GM04504 (cell line): ENCODE measurements at places on chromosomes 2 and 18.

DNA sequence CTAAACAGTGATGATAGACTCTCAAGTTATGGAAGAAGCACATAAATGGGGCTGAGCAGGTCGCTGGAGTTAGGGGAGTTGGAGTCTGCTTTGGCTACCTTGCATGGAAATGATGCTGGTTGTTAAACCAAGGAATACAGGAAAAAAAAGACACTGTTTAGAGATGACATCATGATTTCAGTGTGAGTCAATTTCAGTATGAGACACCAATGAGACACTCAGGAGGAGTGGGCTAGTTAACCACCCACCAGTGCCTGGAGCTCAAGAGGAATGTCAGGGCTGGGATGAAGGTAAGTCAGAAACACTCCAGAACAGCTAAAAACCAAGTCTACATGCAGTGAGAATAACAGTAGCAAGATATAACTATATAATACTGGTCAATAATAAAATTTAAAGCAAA, 303.6 kb downstream of the SOX11 start:
- no peak for DNase-seq

GRCh38 chr2:101151859-101152271, 683 bp upstream of the TBC1D8 start:
- no peak for DNase-seq

DNA sequence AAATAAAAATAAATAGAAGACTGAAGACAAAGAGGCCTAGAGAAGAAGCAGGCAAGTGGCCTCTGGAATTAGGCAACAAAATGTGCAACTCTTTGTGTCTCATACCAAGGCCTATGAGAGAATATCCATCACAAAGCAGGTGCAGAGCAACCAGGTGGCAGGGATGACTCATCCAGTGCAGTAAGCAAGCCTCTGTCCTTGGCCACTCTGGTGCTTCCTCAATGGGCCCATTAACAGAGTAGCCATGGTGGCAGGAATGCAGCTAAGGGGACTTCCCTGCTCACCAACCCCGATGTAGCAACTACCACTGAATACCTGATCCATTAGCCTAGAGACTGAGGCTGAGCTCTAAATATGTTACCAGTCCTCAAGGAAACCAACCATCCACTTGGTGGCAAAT, 11.0 kb upstream of the EPG5 start:
- no peak for DNase-seq

- DNase-seq: no peak
Measured at GRCh38 chr2:109407276-109408042, 206.3 kb downstream of the SEPTIN10 start.

DNA sequence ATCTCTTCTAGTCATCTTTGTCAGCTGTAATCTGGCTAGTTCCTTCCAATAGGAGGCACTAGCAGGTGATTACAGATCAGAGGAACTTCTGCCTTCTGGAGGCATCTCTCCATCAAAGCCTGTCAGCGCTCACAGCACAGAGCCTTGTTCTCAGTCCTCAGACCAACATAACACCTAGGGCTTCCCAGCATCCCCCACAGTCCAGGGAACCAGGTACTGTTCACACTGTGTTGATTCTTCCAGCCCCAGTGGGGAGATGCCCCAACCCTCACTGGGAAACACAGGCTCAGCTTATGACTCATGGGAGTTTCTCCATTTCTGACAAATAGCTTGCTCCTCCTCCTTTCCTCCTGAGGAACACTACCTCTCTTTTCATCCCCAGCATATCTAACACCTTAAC, 601.7 kb downstream of the CBLN2 start:
- DNase-seq: no peak

GRCh38 chr2:106890606-106891005, 4.6 kb upstream of the ST6GAL2 start:
- DNase-seq: no peak

DNA sequence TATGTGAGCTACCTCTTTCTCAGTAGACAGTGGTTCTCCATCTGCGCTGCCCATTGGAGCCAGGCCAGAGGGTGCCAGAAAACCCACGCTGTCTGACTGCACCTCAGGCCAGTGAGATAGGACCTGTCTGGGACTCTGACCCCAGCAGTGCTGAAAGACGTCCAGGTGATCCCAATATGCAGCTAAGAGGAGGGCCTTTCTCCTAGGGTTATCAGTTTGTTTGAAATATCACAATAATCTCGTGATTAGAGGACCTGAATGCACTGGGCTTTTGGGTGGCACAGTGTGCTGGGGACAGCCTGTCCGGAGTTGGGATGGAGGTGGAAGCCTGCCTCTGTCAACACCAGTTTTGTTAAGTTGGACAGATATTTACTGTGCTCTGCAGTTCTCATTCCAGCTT, 216.3 kb downstream of the LDLRAD4 start:
- no peak for DNase-seq

DNA sequence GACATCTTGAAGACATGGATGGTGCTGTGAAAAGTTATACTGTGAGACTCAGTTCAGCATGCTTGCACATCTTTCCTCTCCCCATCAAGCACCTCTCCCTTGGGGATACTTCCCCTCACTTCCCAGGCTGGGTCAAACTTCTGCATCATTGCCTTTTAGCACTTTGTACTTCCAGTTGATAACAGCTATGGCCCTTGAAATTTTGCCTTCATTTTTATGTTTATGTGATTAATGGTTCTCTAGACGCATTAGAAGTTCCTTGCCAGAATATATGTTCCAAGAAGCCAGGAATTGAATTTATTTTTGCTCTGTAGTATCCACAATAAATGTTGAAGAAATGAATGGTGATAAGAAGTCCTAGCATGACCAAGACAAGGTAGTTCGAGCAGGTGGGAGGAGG, 120.9 kb upstream of the ST6GAL2 start:
- DNase-seq: no peak

DNA sequence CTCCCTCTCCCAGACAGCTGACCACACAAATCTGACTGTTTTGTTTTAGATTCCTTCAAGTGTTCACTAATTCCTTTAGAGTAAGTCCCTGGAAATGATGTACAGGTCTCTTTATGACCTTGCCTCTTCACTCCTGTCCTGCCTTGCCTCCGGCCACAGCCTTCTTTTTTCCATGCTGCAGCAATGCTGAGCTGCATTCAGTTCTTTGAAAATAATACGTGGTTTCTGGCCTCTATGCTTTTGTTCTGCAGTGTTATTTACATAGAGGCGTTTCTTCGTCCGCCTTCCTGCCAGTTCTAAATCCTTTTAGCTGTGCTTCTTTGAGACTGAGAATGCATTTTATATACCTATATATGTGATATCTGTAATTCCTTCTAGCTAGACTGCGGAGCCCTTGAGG, 87.2 kb downstream of the PPP1R1C start:
- no peak for DNase-seq

- DNase-seq: no peak
Measured at GRCh38 chr2:190666895-190667294, 18.0 kb downstream of the NAB1 start.

GRCh38 chr2:237490009-237490711, 3.1 kb downstream of the MLPH start:
- DNase-seq: no peak

GRCh38 chr2:160409480-160409879, 84.1 kb downstream of the RBMS1 start:
- no peak for DNase-seq

DNA sequence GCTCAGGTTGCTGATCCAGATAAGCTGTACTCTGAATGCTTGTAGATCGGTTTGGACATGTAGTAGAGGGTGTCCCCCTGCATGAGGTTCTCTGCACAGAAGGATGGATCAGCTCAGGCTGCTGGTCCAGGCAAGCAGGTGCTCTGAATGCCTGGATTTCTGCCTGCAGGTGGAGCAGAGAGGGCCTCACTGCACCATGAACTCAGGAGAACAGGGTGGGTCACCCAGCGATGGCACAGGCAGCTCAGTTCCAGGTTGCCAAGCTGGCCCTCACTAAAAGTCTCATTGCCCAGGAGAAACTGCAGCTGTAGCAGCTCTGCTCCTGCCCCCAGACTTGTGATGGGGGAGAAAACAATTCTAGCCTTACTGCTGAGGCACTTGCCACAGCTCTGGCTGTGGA, 491.8 kb downstream of the XIRP2 start:
- DNase-seq: no peak

- DNase-seq: no peak
Measured at GRCh38 chr18:42067518-42067917, 112.5 kb downstream of the PIK3C3 start.

- no peak for DNase-seq
Measured at GRCh38 chr2:232793271-232793670, 16.9 kb upstream of the KCNJ13 start.

DNA sequence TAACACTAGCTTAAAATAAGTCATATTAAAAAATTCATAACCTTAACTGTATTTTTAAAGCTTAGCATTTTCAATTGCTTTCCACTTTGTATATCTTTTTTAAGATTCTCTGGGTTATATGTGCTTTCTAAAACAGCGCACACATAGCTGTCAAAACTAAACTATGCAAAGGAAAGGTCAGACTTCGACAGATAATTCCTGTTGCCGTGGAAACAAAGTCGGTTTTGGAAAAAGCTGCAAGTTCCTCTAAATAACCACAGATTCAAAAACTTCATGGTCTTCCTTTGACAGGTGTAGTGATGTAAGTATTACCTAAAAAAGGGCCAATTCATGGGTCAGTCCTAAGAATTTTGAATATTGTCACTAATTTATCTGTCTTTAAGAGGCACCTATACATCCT, 249.6 kb upstream of the TFPI start:
- no peak for DNase-seq

GRCh38 chr2:13676269-13676668, 956.2 kb upstream of the LRATD1 start:
- no peak for DNase-seq

GRCh38 chr2:235659767-235660322, 166.0 kb downstream of the AGAP1 start:
- DNase-seq: peak; percentile 69

- DNase-seq: no peak
Measured at GRCh38 chr2:227147023-227147422, 17.0 kb downstream of the COL4A4 start.

DNA sequence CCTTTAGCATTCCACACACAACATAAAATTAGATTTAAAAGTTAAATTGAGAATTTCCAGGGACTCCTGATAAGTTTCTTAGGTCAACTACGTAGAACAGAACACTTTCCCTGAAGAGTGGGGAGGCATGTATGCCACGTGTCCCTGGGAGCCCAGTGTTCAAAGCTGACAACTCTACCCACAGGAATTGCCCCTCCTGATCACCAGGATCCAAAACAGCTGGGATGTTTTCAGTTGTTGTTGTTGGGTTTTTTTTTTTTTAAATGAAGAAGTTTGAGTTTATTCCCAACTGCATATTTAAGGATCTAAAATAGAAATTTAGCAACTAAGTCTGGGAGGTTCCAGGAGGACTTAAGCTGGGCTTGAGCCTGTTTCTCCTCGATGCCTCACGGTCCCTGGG, 100.5 kb downstream of the TPGS2 start:
- no peak for DNase-seq

GRCh38 chr2:233399306-233400225, 45.3 kb downstream of the DGKD start:
- DNase-seq: no peak

DNA sequence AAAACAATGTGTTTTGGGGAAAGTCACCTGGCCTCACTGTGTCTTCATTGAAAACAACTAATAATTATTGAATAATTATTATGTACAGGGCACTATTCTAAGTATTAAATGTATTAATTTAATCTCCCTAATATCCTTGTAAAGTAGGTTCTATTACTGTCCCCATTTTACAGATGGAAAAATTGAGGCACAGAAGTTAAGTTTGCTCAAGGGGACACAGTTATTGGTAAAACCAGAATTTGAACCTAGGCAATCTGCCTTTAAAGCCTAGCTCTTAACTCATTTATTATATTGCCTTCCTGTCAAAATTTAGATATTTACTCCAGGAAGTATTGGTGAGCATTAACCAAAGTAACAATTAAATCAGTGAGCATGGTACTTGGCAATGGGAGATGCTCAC, 84.6 kb downstream of the PMS1 start:
- no peak for DNase-seq

GRCh38 chr18:31772699-31773098, 12.0 kb upstream of the SLC25A52 start:
- no peak for DNase-seq

GRCh38 chr2:130390460-130391057, 34.7 kb downstream of the PTPN18 start:
- no peak for DNase-seq

DNA sequence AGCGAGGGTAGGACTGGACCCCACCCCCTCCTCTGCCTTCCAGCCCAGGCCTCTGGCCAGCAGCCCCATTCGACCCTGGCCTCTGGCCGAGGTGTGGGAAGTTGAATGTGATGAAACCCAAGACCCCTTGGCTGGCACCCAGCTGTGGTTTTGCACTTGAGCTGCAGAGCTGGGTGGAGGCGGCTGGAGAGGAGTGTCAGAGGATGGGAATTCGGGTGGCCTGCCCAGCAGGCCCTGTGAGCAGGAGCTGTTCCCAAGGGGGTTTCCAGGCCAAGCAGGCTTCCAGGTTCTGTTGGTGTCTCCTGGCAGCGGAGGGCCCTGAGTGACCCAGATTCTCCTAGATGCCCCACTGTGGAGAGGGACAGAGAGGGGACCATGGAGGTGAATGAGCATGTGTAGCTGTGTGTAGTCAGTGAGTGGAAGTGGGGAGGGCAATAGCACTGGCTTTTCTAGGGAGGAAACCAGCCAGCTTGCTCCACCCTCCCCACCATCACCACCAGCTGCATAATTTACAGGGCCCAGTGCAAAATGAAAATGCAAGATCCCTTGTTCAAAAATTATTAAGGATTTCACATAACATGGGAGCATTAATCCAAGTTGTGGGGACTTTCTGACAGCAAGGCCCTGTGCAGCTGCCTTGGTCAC, 172.2 kb upstream of the HAAO start:
- peak; percentile 87 for DNase-seq

GRCh38 chr2:231336700-231337099, 58.8 kb upstream of the B3GNT7 start:
- no peak for DNase-seq

- DNase-seq: no peak
Measured at GRCh38 chr2:156470975-156471583, 34.9 kb downstream of the GPD2 start.

DNA sequence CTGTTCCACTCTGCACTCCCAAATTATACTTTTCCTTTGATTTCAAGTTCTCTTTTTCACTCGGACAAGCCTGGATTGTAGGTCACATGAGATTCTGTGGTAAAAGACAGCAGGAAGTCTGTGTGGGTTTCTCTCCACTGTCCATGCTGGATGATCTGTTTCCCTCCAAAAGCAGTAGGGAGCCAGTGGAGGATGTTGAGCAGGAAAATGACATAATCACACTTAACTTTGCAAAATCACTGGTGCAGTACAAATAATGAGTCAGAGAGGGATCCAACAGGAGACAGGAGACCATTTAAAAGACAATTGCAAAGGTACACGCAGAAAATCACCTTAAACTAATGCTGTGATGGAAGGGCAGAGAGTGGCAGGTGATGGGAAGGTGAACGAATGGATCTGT, 301.3 kb downstream of the ZNF407 start:
- DNase-seq: peak; percentile 8

DNA sequence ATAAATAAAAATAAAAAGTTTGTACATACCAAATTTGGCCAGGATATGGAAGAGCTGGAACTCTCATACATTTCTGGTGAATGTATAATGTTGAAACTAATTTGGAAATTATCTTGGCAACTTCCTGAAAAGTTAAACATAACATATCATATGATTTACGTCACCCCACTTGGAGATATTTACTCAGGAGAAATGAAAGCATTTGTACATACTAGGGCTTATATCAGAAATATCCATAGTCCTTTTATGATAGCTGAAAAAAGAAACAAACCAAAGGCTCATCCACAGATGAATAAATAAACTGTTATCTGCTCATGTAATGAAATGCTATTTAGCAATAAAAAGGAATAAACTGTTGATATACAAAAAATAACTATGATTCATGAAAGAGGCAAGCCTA, 318.2 kb upstream of the NRXN1 start:
- no peak for DNase-seq

- no peak for DNase-seq
Measured at GRCh38 chr2:55418072-55418471, 1.6 kb downstream of the CCDC88A start.
